ENCODE measurements at places on chromosomes 6 and 20.

DNA sequence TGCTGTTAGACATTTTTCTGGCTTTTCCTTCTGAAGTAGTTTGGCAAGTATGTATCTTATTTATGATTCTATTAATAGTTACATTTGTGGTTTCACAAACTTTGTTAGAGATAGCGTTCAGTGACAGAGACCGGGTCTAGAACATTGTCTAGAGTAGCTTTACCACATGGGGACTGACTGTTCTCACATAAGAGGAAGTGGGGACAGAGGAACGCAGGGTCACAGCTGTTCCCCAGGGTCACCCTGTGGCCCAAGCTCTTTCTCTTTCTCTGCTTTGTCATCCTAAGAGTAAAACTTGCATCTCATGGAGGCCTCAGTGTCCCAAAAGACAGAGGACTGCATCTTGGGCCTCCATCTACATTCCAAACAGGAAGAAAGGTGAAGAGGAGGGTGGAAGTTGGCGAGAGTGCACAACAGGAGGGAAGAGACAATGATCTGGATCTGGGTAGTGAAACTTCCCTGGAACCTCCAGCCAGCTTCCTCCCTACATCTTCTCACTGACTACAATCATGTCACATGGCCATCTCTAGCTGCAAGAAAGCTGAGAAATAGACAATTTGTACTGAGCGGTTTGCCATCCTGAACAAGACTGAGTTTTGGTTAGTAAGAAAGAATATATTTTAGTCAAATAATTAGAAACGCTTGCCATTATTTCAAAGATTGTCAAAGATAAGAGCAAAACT lies 645.8 kb upstream of the ARID1B start:
- no peak for DNase-seq

GRCh38 chr6:52524918-52525317 lies 51.9 kb downstream of the TRAM2 start:
- no peak for DNase-seq

- DNase-seq: no peak
Measured at GRCh38 chr6:43077981-43078511, 1.9 kb downstream of the PTK7 start.

DNA sequence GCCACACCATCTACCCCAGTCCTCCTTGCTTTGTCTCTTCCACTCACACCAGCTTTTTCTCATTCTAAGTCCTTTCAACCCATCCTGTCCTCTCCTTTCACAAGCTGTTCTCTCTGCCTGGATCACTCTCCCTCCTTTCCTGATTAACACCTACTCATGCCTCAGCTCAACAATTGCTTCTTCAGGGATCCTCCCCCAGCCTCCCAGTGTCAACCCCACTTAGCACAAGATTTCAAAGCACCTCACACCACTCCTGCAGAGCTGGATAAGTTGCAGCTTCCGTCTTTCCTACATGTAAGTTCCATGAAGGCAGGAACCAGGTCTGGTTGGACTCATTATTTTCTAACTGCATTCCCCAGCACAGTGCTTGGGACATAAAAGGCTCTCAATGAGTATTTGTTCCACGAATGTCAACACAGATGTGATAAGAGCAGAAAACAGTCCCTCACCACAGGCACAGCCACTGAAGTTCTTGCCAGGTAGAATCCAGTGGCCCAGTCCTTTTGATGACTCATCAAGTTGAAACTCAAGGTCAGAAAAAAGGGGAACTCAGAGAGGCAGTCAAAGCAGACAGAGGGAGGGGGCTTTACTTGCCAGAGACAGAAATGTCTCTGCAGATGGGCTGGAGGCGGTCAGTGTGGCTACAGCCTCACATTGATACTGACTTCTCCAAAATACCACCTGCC lies 193.4 kb upstream of the PRDM1 start:
- no peak for DNase-seq
